Iris pigment epithelial cell (primary cell): ENCODE measurements at places on chromosomes 12 and 14.

DNA sequence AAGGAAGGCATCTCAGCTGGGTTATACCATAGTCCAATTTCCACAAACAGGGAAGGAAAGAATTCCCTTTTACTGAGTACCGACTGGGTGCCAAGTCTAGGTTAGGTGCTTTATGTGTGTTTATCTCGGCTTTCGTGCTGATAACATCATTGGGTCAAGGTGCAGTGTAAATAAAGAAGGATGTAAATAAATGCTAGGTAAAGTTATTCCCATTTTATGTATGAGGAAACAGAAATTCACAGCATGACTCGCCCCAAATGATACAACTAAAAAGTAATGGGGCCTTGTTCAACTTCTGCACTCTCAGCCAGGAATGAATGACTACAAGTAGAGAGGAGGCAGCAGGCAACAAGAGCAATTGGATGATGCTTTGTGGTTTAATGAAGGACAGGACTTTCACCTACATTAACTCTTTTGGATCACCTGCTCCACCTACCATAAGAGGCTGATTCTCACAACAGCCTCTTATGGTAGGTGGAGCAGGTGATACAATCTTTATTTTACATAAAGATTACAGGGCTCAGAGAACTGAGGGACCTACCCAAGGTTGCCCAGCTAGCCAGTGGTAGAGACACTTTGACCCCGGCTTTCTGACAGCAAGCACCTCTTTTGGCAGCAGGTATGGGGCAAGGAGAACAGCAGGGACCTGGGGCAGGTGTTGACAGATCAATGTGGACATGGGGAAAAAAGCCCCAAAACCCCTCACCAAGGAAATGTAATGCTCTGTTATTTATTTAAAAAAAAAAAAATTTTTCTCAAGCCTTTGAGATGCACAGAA is 213.4 kb upstream of the NUDT4 start:
- no peak for DNase-seq

GRCh38 chr14:104913435-104913834 is 11.2 kb upstream of the PLD4 start:
- no peak for DNase-seq

DNA sequence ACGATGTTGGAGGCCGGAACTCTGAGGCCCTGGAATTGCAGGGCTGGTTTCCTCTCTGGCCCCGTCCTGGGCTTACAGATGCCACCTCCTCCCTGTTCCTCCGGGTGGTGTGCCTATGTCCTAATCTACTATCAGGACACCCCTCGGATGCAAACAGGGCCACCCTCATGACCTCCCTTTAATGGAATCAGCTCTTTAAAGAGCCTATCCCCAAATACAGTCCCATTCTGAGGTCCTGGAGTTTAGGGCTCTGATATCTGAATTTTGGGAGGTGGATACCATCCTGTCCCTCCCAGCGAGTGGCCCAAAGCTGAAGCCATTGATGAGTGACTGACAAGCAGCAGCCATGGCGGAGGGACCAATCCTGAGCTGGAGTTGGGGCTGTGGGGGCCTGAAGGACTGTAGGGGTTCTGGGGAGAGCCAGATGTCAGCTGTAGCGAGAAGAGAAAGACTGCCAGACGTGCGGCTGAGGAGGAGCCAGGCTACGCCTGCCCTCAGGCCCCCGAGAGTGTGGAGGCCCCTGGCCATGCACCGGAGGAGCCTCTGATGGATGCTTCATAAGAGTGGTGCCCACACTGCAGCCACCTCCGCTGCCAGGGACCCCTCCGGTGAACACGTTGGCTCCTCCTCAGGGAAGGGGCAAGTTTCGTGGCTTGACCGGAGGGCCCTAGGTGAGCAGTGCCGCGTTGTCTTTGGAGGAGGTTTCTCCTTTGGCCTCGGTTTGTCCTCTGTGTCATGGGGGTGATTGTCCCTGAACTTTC is 100.2 kb downstream of the KIF26A start:
- no peak for DNase-seq

DNA sequence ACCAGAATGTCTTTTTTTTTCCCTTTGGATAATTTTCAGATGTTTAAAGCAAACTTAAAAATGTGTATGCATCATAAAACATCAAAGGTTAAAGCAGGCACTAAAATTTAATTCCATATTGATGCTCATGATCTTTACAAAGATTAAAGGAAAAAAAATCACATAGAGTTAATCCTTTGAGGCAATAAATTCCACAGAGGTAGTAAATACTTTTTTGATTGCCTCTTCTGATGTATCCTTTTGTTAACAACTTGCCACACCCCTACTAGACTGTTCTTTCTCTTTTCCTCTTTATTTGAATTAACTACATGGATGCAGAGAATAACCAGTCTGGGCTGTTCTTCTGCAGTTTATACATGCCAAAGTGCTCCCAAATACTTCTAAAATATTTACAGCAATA is 45.2 kb upstream of the KCNJ8 start:
- DNase-seq: no peak

DNA sequence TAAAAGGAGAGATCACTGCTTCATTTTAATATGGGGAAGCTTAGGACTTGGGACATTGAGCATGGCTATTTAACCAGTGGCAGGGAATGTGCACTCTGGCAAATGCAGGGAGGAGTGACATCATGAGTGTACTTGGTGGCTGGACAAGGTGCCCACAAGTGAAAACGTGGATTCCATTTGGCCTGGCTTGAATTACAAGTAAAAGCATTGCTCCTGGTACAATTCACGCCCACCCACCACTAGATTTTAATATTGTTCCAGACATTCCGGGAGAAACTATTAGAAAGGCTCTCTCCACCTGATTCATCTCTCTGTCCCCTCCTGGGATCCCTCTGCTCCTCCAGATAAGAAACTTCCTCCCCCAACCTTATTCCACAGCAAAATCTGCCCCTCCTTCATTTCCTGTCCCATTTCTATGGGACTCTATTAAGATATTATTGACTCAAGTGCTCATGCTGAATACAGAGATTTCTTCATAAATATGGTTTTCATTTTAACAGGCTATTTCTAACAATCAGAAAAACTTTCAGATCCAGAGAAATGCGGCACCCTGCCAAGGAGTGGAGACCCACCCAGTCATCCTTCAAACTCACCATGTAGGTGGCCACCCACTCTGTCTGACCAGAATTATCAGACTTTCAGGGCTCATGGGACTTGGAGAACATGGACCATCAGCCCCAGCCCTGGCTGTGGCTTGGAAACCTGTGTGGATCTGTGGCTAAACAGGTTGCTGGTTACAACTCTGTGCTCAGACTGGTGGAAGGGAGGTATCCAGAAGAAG is 43.2 kb downstream of the SSPN start:
- no peak for DNase-seq

GRCh38 chr12:47791351-47791746 is 18.3 kb downstream of the SLC48A1 start:
- no peak for DNase-seq

- no peak for DNase-seq
Observed at GRCh38 chr12:116712458-116713303, 25.2 kb downstream of the SPRING1 start.

DNA sequence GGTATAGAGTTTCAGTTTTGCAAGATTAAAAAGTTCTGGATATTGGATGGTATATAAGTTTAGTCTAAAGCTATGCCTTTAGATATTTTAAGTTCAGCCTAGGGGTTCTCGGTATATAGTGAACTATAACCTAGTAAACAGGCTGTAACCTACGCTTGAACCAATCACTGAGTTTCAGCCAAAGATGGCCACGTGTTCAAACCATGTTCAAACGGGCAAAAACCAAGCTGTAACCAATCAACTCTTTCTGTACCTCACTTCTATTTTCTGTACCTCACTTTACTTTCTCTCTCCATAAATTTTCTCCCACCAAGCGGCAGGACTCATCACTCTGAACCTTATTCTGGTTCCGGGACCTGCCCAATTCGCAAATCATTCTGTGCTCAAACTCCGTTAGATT is 1.4 kb downstream of the TMBIM4 start:
- no peak for DNase-seq

DNA sequence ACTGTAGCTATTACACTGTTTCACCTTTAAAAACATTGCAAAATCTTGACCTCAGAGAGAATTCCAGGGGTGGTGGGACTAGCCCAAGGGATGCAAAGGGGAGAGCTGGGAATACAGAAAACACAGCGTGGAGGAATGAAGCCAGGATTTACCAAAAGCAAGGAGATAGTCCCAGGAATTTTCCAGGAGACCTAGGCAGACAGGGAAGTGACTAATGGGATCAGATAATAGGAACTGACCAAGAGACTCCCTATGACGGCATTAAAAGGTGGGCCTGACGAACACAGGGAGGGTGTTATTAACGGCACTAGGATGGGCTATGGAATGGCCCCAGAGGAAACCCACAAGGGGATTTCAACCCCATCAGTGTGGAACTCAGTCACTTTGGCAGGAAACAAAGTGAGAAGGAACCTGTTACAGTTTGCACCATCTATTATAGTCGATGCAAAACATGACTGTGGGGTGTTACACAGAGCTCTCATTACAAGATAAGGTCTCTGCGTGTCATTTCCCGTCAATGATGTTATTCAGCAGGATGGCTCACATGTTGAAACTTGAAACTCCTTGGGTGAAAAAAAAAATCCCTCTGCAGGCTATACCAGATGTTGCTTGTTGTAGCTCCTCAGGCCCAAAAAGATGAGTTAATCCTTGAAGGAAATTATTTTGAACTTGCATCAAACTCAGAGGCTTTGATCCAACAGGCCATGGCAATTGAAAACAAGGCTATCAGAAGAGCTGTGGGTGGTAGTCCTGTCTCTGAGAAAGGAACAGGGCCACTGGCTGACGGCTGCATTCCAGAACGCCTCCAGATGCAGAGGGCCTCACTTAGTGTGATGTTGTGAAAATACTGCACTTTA is 58.7 kb downstream of the DRAM1 start:
- DNase-seq: peak; percentile 99

- no peak for DNase-seq
Observed at GRCh38 chr14:95515080-95515489, 1.4 kb downstream of the SYNE3 start.

GRCh38 chr14:30443368-30444007 is 115.5 kb upstream of the G2E3 start:
- peak; percentile 54 for DNase-seq

- DNase-seq: peak; percentile 17
Observed at GRCh38 chr14:71410578-71411284, 503.5 kb downstream of the PCNX1 start.

- peak; percentile 56 for DNase-seq
Observed at GRCh38 chr12:118061011-118061872, at the start of gene WSB2. Gene WSB2, minus strand, starts transcription at chr12:118061179. Its CDS starts 131 bp downstream, at chr12:118061048.

GRCh38 chr14:104705340-104706047 is 16.1 kb downstream of the INF2 start:
- DNase-seq: no peak

- no peak for DNase-seq
Observed at GRCh38 chr12:105740970-105741725, 397.6 kb downstream of the NUAK1 start.

- DNase-seq: peak; percentile 88
Observed at GRCh38 chr12:132761032-132761920, at the start of gene ANKLE2. Gene ANKLE2, minus strand, starts transcription at chr12:132761832. Its CDS starts 34 bp downstream, at chr12:132761798.

- DNase-seq: peak; percentile 51
Observed at GRCh38 chr12:29414368-29414767, 33.4 kb upstream of the ERGIC2 start.

DNA sequence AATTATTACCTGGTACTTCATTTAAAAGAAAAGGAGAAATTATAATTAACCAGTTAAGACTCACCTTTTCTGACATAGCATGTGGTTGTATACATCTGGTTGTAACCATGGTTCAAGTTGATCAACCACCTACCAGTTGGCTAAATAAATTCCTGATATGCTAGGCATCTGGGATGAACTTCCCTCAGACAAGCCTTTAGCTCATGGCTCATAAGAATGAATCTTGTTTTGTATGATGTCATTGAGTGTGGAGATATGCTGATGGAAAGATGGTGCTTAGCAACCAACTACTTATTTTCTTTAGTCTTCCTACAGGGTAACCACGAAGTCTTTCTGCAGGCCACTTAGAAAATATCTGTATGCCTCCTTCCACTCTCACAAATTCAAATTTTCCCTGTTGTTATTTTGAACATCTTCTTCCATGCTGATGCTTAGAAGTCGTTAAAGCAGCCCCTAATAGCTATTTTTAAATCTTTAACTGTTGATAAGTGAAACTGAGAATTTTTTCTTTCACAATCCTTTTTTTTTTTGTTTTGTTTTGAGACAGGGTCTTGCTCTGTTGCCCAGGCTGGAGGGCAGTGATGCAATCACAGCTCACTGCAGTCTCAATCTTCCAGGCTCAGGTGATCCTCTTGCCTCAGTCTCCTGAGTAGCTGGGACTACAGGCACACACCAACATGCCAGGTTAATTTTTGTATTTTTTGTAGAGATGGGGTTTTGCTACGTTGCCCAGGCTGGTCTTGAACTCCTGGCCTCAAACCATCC is 51.9 kb upstream of the PTHLH start:
- DNase-seq: peak; percentile 92

DNA sequence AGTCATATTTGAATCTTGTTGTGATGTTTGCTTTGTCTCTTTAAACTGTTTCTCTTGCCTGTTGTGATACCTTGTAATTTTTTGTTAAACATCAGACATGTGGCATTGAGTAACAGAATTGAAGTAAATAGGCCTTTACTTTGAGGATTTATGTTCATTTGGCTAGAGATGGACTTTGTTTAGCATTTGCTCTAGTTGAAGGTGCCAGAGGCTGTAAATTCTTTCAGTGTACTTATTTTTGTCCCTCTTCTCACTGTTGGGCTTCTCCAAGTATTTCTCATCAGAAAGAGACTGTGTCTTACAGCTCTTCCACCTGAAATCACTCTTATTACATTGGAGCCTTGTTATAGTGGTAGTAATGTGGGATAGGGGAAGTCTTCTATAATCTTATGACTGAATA is 175.8 kb downstream of the LRFN5 start:
- DNase-seq: no peak

- DNase-seq: no peak
Observed at GRCh38 chr14:87171141-87171540, 821.8 kb downstream of the GALC start.

DNA sequence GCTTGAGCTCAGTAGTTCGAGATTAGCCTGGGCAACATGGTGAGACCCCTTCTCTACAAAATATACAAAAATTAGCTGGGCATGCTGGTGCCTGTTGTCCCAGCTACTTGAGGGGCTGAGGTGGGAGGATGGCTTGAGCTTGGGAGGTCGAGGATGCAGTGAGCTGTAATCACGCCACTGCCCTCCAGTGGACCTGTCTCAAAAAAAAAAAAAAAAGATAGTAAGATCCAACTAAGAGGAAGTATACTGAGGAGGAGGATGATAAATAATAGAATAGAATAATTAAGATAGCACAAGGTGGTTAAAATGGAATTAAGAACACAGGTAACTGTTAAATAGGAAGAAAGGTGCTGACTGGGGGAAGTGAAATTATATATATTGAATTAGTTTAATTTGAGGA is 37.0 kb upstream of the BAZ1A start:
- DNase-seq: peak; percentile 12

- DNase-seq: peak; percentile 81
Observed at GRCh38 chr12:94954029-94954685, 49.3 kb downstream of the NDUFA12 start.
